ENCODE measurements at places on chromosomes 12 and 14. TPM values are rescaled to one million over a fixed set of nuclear protein-coding genes. Genes with fewer than 3 reads are reported as not detected.
A peak's percentile ranks its signal among the peaks of the same experiment; 100 is the strongest.

DNA sequence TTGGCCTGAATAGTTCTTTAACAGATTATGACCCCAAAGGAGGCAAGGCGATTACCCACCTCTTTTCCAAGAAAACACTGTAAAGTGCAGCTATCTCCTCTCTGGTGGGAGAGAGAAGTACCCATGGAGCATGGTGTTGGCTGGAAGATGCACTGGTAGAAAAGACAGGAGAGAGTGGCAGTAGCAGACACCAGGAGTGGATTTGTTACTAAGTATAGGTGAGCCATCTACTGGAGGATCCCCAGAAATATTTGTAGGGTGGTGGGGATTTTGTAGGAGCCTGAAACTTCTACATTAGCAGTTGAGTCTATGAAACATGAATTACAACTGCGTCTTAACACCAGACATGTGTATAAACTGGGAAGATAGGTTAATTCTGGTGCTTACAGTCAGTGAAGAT lies 148.0 kb downstream of the SLC38A4 start:
- no peak for DNase-seq
- no peaks in the 10 kb centered on the region for H3K36me3 ChIP-seq
- no peaks in the 10 kb centered on the region for H3K4me1 ChIP-seq
- H3K27me3 ChIP-seq, result no peaks in the 10 kb centered on the region

The KRT78 gene
- not detected for total RNA-seq

DNA sequence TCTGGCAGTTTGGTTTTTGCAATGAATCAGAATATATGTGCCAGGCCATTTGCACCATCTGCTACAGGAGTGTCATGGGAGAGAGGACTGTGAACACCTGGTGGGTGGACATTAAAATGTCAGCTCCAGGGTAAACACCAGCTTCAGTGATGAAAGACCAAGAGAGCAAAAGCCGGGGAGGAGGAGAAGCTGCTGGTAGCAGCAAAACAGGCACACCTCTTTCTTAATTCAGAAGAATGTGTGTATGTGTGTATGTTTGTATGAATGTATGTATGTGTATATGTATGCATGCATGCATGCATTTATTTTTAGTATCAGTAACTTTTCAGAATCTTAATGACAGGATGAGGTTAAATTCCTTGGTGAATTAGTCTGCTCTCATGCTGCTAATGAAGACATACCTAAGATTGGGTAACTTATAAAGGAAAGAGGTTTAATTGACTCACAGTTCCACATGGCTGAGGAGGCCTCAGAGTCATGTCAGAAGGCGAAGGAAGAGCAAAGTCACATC lies 357.4 kb upstream of the PRICKLE1 start:
- no peaks in the 10 kb centered on the region for H3K4me1 ChIP-seq
- H3K36me3 ChIP-seq, result peaks cover 4% of the 10 kb centered on the region
- DNase-seq, result no peak
- H3K4me3 ChIP-seq, result no peak overlapping the region
- no peak overlapping the region for H3K27ac ChIP-seq

DNA sequence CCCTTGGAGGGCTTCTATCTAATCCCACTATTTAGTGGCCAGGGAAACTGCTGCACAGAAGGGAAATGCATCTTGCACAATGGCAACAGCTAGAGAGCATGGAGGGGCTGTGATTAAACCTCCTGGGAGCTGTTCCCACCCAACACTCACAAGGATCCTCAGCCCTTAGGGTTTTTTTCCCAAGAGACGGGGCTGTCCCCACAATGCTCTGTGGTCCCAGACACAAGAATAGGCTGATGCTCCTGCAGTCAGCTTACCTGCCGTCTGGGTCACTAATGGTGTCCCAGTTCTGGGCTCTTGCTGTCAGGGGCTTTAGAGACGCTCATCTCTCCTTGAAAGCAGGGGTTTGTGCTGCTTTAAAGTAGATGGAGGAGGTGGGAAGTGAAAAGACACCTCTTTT lies 4.6 kb downstream of the SERPINA1 start:
- no peak overlapping the region for H3K27ac ChIP-seq
- no peak for DNase-seq
- H3K36me3 ChIP-seq, result peaks cover 9% of the 10 kb centered on the region

The MYF6 gene
- total RNA-seq, result not detected

GRCh38 chr14:50762001-50762930 lies 68.7 kb downstream of the NIN start:
- H3K4me1 ChIP-seq, result peaks cover 3% of the 10 kb centered on the region
- DNase-seq, result no peak
- H3K36me3 ChIP-seq, result no peaks in the 10 kb centered on the region
- no peak overlapping the region for H3K4me3 ChIP-seq

DNA sequence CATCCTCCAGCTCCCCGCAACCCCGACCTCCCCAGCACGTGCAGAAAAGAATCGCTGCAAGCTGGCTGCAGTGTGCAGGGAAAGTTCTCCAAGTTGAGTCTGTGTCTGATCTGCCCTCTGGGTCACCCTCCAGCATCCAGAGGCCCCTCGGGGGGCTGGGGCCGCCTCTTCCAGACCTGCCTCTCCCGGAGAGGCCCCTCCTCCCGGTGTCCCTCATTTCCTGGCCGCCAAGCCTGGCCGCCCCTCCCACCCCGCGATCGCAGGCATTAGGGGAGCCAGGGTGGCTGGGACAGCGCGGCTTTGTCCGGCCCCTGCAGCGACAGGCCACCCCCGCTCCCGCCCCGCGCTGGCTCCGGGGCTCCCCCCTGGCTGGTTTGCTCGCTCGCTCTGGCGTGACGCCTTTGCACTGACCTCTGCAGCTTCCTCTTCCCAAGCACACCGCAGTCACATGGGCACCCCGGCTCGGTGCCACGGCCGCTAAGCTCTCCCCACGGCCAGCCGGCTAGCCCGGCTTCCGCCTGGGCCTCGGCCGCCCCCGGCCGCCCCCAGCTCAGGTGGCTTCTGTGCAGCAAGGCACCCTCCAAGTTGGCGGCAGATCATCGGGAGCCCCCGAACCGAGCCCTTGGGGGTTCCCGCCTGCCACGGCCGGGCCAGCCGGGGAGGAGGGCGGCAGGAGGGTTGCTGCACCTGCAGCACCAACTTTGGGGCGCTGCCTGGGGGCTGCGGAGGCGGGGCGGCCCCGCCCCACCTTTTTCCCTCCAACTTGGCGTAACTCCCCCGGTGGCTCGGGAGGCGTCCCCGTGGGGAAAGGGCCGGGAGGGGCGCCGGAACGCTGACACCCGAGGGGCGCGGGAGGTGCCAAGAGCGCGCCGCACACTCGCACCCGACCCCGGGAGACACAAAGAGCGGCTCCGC lies 43.7 kb downstream of the KDM2B start:
- peak; percentile 57 for DNase-seq
- no peak overlapping the region for H3K27ac ChIP-seq
- H3K4me3 ChIP-seq, result peak overlapping the region; percentile 93
- peaks cover 3% of the 10 kb centered on the region for H3K36me3 ChIP-seq
- H3K4me1 ChIP-seq, result peaks cover 8% of the 10 kb centered on the region
- peaks cover 11% of the 10 kb centered on the region for H3K27me3 ChIP-seq

DNA sequence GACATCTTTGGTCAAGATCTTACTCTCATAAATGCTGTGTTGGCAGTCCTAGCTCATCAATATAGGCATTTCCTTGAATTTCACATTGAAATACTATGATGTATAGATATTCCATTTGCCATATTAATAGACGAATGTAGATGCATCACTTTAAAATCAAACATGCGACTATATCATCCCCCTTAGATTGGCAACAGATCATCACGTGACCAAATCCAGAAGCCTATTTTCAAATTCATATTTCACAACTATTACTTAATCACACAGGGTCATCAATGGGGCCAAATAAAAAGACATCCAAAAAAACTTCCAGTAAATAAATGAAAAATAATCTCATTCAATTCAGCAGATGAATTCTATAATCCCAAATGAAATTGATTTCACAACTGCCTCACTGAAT lies 15.3 kb downstream of the LMO3 start:
- no peak overlapping the region for H3K4me3 ChIP-seq
- no peaks in the 10 kb centered on the region for H3K36me3 ChIP-seq
- H3K4me1 ChIP-seq, result no peaks in the 10 kb centered on the region
- DNase-seq, result no peak
- no peaks in the 10 kb centered on the region for H3K27me3 ChIP-seq

The CCDC196 gene
- not detected for total RNA-seq

The MYH6 gene
- not detected for total RNA-seq

DNA sequence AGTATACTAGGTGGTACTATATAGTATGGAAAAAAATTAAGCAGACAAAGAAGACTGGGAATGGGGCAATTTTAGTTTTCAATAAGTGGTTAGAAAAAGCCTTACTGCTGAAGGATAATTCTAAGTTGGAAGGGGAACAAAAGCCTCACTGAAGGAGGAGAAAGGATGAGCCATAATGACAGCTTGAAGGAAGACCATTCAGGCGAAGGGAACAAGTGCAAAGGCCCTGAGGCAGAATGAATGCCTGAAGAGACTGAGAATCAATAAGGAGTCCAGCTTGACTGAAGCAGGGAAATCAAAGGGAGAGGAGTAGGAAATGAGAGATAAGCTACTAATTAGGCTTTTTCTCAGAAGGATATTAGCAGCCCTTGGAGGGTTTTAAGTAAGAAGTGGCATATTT lies 28.5 kb downstream of the PPP1R13B start:
- H3K36me3 ChIP-seq, result no peaks in the 10 kb centered on the region
- H3K4me3 ChIP-seq, result peak overlapping the region; percentile 44
- H3K27ac ChIP-seq, result peak overlapping the region; percentile 4
- no peak for DNase-seq

The CLEC4D gene
- not detected for total RNA-seq

The DPY19L2 gene
- 1.8 TPM for total RNA-seq

The DAAM1 gene
- total RNA-seq, result 146 TPM

DNA sequence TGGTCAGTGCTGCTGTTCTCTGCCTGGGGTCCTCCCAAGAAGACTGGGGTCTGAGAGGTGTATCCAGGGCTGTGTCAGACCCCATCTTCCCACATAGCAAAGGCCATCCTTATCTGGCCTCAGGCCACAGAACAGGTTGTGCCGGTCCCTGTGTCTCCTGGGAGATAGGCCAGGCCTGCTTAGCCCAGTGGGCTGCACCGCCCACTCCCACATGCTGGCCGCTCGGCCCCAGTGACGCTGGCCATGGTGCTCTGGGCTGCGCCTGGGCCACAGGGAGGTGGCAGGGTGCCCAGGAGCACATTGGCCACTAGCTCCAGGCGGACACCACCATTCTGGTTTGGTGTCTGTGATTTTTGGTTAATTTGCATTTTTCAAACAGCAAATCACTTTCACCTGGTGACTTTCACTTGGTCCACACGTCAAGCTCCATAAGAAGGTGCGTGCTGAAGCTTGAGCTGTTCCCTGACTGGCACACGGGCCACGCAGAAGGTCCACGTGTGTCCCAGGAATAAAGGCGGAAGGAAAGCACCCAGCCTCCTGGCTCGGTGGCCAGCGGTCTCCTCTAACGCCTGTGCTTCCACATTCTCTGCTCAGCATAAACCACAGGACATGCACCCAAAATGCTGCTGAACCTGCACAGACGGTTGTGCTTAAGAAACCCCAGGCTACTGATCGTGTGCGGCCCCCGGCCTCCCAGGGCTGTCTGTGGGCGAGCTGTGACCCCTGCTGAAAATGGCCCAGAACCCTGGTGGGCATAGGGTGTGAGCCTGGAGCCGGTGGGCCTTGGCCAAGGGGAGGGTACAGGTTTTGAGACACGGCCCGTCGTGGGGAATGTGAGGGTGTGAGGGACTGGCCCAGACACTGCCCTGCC lies 4.6 kb downstream of the FBRSL1 start:
- peaks cover 5% of the 10 kb centered on the region for H3K27me3 ChIP-seq
- peak overlapping the region; percentile 48 for H3K27ac ChIP-seq
- DNase-seq, result no peak
- peak overlapping the region; percentile 74 for H3K4me3 ChIP-seq
- no peaks in the 10 kb centered on the region for H3K36me3 ChIP-seq

The PCNX4 gene
- 80.6 TPM for total RNA-seq

GRCh38 chr12:16458521-16459078 lies 111.2 kb downstream of the MGST1 start:
- no peak for DNase-seq
- no peak overlapping the region for H3K27ac ChIP-seq
- H3K4me1 ChIP-seq, result no peaks in the 10 kb centered on the region
- H3K36me3 ChIP-seq, result no peaks in the 10 kb centered on the region
- H3K27me3 ChIP-seq, result no peaks in the 10 kb centered on the region
- no peak overlapping the region for H3K4me3 ChIP-seq

DNA sequence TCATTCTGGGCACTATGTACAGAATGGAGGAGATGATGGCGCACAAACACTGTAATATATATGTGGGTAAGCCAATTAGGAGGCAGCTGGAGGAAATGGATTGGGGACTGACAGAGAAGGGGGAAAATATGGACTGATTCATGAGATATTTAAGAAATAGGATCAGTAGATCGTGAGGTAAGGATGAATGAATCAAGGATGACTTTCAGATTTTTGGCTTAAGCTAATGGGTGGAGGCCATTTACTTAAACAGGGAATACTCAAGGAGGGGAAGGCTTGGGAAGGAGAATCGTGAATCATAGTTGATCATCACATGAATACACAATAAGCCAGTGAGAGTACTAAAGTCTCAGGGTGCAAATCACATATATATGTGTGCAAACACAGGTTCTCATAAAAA lies 11.2 kb upstream of the GNPNAT1 start:
- H3K36me3 ChIP-seq, result no peaks in the 10 kb centered on the region
- no peak for DNase-seq
- H3K27ac ChIP-seq, result no peak overlapping the region
- no peaks in the 10 kb centered on the region for H3K27me3 ChIP-seq
- H3K4me3 ChIP-seq, result no peak overlapping the region

GRCh38 chr14:30808576-30808975 lies 65.8 kb upstream of the COCH start:
- no peak overlapping the region for H3K4me3 ChIP-seq
- H3K36me3 ChIP-seq, result no peaks in the 10 kb centered on the region
- no peaks in the 10 kb centered on the region for H3K4me1 ChIP-seq
- no peak overlapping the region for H3K27ac ChIP-seq
- DNase-seq, result no peak

- no peak for DNase-seq
- no peak overlapping the region for H3K4me3 ChIP-seq
- peaks cover 8% of the 10 kb centered on the region for H3K36me3 ChIP-seq
- H3K27ac ChIP-seq, result no peak overlapping the region
Observed at GRCh38 chr12:83859021-83859420, 1053.6 kb downstream of the SLC6A15 start.

DNA sequence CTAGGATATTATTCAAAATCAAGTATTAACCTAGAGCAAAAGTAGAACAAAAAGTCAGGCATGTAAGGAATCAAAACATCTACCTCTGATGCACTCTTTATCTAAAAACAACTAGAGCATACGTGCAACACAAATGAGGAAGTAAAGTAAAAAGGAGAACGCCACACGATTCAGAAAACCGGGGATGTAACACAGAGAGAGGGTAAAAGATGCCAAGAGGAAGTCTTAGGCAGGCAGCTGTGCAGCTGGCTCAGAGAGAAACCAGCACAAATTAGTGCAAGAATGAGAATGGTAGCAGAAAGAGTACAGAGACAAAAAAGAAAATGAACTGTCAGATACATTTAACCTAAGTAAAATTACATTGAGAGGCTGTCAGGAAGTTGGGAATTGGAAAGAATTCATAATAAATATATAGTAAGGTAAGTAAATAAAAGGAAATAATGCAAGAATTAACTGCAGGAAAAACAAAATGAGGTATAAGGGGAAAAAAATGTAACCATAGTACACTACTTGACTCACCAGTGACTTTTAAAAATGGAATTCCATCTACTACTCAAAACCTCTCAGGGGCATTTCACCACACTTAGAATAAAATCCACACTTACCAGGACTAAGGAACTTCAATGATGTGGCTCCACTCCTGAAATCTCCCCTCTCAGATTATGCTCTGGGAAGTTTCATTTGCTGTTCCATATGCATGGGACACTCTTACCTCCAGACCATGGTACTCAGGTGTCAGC lies 17.1 kb downstream of the BCAT1 start:
- no peak for DNase-seq
- peak overlapping the region; percentile 39 for H3K4me3 ChIP-seq
- peak overlapping the region; percentile 74 for H3K27ac ChIP-seq
- peaks cover 5% of the 10 kb centered on the region for H3K36me3 ChIP-seq
- peaks cover 10% of the 10 kb centered on the region for H3K27me3 ChIP-seq
